ENCODE measurements at places on chromosomes 5 and 9.

DNA sequence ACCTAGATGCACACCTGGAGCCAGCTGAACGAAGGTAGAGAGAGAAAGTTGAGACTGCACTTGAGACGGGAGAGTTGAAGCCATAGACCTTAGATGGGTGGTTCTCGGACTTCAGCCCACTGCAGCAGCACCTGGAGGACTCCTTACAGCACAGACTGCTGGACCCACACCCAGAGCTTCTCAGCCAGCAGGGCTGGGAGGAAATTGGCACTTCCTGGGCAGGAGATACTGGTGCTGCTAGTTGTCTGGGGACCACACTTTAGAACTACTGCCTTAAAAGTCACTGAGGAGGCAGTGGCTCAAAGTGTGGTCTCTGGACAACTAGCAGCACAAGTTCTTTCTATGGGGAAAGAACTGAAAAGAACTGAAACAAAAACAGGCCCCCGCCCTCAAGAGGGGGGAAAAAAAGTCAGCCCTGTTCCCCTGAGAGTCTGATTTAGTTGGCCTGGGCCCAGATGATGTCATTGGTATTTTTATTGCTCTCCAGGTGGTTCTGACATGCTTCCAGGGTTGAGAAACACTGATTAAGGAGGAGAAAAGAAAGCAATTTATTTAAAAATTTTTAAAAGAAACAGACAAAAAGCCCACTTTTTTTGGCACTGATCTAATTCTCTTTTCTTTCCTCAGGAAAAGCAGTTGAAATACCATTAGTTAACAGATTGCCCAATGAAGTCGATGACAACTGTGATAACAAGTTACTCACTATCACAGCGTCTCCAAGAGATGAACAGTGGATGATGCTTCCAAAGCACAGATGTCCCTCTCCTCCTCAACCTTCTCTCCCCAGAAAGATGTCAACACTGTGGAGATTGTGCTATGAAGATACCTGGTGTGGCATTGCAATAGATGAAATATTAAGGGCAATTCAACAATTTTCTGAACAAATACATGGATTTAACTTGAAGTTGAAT lies 73.6 kb upstream of the ADAMTS16 start:
- DNase-seq = no peak

DNA sequence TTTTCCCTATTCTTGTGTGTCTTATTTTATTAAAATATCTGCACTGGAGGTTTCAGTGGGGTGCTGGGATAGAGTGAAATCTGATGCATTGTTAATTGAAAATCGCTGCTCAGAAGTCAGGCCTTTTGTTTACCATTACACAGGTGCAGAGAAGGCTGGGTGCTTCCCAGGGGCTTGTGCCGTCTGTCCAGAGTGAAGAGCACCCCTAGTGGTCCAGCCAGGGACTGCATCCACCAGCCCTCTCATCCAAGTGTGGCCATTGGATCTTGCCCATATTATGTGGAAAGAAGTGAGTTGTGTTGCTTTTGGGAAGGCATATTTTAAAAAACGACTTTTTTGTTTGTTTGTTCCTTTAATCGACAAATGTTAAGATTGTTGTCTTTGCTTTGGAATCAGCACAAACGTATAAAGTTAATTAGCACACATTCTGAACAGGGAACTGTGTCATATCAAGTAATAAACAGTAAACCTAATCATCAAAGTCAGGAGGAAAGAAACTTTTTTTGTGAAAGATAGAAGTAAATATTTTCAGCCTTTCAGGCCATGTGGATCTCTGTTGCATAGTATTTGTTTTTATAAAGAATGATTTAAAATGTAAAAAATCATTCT lies 315.6 kb downstream of the MTRR start:
- peak; percentile 29 for DNase-seq

DNA sequence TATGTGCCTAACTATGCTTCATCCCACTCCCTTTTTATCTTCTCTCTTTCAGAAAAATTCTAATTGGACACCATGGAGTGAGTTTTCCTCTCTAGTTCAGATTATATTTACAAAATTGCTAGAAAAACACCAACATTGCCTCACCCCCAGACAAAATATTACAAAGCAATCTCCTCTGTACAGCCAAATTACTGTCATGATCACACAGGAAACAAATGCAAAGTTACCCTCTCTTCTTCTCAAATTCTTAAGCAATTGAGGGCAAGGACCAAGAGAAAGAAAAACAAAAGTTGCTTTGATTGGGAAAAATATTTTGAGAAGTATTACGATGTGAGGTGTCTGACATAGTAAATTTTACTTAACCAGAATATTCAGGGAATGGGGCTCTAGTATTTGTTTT lies 30.8 kb upstream of the ABCA1 start:
- no peak for DNase-seq

- no peak for DNase-seq
These were observed 48.7 kb upstream of the HOMER1 start for GRCh38 chr5:79562351-79563246.

DNA sequence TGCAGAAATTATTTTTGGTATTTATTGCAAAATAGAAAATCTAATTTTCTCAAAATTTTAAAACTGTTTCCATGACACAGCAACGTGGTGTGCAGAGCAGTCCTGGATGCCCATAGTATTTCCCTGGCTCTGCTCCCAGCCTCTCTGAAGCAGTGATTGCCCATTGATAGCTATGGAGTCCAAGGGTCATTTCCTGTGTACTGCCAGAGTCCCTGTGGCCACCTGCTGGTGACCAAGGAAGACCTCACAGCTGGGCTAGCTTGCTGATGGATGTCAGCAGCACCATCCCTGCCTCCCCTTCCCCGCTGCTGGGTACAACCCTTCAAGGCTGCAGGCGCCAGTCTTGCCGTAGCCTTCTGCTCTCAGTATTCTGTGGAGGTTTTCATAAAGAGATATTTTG lies 184.1 kb downstream of the DIRAS2 start:
- no peak for DNase-seq

DNA sequence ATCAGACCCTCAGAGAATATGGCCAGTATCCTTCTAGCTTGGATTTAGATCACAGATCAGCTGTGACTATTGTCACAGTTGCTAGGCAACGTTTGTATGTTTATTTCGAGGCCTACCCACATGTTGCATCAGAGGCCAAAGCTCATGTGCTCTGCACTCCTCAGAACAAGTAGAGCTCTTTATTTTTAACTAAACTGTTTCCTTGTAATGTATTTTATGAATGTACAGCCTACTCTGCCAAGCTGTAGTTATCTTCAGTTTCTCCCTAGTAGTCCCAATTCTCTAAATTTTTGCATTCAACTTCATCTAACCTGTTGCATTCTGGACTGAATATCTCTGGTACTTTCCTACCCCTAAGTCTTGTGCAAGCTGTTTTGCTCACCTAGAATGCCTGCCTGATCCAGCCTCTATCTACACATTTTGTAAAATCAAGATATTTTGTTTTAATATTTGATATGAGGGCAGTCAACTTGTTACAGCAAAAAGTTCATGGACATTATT lies 52.8 kb downstream of the CAST start:
- DNase-seq = peak; percentile 73

- no peak for DNase-seq
These were observed 58.3 kb downstream of the SEMA4D start for GRCh38 chr9:89439571-89439970.

DNA sequence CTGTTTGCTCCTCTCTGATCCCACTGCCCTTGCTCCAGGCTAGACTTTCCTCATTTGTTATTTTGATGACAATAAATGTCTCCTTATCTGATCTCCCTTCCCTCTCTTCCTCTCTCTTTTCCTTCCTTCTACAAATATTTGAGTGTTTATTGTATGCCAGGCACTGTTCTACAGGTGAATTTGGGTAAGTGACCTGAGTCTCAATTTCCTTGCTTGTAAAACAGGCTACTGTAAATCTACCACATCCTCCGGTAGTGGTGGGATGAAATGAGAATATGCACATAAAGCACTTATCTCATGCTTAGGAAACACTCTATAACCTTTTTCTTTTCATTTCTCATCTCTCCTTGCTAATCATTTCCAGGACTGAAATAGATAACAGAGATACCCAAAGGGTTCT lies 86.4 kb downstream of the HMHB1 start:
- no peak for DNase-seq

- no peak for DNase-seq
These were observed 237.9 kb downstream of the ISL1 start for GRCh38 chr5:51621156-51621555.

DNA sequence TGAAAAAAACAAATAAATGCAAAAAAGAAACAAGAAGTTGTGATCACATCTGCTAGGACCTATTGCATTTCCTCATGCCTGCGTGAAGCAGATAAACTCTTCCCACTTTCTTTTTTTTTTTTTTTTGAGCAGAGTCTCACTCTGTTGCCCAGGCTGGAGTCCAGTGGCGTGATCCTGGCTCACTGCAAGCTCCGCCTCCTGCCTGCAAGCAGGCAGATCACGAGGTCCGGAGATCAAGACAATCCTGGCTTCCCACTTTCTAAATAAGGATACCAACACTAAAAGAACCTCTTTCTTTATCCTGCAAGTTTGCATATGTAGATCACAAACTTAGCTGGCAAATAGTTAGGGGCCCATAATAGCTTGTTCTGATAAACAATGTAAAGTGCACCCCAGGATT lies 128.6 kb downstream of the ASTN2 start:
- DNase-seq = no peak

- DNase-seq = no peak
These were observed 233.9 kb upstream of the ZNF608 start for GRCh38 chr5:124980163-124980941.

GRCh38 chr5:106167766-106168165 lies 1503.0 kb downstream of the EFNA5 start:
- DNase-seq = no peak

- no peak for DNase-seq
These were observed 95.0 kb downstream of the OSTF1 start for GRCh38 chr9:75183306-75183705.

- no peak for DNase-seq
These were observed 111.4 kb upstream of the FER start for GRCh38 chr5:108636135-108636853.

Data from heart right ventricle (tissue), 16 donors.